Pulmonary artery endothelial cell (primary cell): ENCODE measurements at places on chromosomes 5 and 9.

- no peak for DNase-seq
Measured at GRCh38 chr5:142358121-142358520, 33.3 kb upstream of the SPRY4 start.

- no peak for DNase-seq
Measured at GRCh38 chr9:24044576-24044975, 218.5 kb upstream of the ELAVL2 start.

- DNase-seq, result no peak
Measured at GRCh38 chr5:90557391-90557790, 1.2 kb upstream of the ADGRV1 start.

DNA sequence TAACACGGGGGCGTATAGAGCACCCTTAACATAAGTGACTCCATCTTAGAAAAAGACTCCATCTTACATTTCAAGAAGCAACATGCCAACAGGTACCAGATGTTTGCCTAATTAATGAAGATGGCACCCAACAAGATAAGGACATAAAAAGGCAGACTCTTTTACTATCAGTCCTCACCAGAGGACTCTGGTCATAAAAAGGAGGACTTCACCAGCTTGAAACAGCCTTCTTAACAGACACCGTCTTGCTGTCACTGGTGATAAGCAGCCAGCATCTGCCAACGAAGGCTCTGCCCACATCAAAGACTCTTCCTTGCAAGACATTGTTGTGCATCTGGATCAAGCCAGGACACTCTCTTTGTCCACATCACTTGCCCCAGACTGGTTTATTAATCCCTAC lies 80.3 kb downstream of the S1PR3 start:
- no peak for DNase-seq

GRCh38 chr5:8329773-8330172 lies 460.8 kb downstream of the MTRR start:
- no peak for DNase-seq

DNA sequence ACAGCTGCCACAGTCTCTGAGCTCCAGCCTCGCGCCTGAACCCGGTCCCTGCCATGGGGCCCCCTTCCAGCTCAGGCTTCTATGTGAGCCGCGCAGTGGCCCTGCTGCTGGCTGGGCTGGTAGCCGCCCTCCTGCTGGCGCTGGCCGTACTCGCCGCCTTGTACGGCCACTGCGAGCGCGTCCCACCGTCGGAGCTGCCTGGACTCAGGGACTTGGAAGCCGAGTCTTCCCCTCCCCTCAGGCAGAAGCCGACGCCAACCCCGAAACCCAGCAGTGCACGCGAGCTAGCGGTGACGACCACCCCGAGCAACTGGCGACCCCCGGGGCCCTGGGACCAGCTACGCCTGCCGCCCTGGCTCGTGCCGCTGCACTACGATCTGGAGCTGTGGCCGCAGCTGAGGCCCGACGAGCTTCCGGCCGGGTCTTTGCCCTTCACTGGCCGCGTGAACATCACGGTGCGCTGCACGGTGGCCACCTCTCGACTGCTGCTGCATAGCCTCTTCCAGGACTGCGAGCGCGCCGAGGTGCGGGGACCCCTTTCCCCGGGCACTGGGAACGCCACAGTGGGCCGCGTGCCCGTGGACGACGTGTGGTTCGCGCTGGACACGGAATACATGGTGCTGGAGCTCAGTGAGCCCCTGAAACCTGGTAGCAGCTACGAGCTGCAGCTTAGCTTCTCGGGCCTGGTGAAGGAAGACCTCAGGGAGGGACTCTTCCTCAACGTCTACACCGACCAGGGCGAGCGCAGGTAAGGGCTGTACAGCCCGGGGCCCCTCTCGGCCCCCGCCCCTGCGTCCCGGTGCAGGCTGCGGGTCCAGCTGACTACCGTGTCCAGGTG lies 509 bp downstream of the LVRN start:
- no peak for DNase-seq

DNA sequence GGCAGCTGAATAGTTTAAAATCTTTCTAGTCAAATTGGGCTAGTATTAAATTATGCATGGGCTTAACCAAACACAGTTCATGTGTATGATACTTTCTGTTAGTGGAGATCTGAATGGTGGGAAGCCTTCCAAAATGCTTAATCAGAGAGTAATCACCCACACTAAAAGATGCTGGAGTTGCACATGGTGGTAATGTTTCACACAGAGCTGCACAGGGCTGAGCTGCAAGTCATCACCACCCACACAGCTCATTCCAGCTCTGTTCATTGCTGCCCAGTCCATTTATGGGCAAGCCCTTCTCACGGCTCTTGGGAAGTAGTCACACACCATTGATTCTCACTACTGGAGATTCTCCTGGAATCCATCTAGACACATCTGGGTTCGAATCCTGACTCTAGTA lies 351.5 kb upstream of the KCNN2 start:
- DNase-seq, result no peak

DNA sequence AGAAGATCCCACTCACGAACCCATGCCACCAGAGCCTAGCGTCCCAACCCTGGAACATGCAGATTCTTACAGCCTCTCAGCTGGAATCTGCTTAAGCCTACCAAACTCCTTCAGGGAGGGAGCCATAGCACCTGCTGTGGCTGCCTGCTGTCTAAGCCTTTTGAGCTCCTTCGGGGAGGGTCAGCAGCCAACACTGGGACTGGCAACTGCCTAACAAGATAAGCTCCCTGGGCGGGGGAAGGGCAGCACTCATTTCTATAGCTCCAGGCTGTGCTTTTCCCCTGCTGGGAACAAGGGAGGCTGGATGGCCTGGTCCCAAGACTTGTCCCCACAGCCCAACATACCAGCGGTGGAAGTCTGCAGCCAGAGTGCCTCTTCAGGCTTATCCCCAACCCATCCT lies 199.1 kb upstream of the OR13F1 start:
- no peak for DNase-seq

- no peak for DNase-seq
Measured at GRCh38 chr5:88094906-88095496, 173.6 kb downstream of the TMEM161B start.

GRCh38 chr5:164475339-164475977 lies 970.0 kb downstream of the MAT2B start:
- DNase-seq, result peak; percentile 15

DNA sequence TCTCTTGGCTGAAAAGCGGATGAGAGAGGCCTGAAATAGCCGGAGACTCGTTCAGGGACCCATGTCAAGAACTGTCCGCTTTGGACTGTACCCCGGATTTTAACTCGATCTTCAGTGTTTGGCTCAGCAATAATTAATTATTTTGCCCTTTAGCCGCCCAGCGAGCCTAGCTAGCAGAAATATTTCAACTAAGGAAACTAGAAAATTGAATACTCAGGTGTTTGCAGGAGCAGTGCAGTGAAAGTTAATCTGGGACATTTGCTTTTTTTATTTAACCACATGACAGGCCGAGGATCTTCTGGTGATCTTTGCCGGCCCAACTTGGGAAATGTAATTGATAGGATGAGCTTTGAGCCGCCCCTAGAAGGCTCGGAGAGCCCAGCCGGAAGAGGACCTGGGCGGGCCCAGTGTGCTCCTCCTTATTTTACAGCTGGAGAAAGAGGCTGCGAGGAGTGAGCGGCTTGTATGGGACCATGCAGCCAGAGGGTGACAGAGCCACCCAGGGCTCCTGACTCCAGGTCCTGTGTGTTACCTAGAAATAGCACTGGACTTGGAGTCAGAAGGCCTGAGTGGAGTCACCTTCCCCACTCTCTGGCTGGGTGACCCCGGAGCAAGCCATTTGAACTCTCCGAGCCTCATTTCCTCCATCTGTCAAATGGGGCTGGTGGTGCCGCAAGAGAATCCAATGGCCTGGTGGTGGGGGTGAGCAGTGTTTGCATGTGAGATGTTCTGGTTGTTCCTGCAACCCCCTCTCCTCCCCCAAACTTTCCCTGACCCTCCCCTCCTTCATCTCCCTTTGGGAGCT lies 2.4 kb downstream of the PPARGC1B start:
- no peak for DNase-seq

DNA sequence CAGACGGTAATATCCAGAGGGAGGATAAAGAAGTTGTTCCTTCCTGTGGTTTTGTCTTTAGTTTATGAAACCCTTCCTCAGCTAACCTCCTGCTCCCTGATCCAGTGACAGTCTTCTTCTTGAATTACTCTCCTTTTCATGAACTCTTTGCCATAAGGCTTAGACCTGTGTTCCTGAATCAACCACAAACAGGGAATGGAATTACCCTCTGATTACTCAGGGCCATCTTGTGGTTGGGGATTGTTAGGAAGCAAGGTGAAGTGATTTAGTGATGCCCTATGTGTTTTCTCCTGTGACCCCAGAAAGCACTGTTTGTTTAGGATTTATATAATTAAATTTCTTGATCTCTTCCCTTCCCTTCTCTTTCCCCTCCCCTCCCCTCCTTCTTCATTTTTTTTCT lies 409.1 kb downstream of the TAF11L14 start:
- no peak for DNase-seq

DNA sequence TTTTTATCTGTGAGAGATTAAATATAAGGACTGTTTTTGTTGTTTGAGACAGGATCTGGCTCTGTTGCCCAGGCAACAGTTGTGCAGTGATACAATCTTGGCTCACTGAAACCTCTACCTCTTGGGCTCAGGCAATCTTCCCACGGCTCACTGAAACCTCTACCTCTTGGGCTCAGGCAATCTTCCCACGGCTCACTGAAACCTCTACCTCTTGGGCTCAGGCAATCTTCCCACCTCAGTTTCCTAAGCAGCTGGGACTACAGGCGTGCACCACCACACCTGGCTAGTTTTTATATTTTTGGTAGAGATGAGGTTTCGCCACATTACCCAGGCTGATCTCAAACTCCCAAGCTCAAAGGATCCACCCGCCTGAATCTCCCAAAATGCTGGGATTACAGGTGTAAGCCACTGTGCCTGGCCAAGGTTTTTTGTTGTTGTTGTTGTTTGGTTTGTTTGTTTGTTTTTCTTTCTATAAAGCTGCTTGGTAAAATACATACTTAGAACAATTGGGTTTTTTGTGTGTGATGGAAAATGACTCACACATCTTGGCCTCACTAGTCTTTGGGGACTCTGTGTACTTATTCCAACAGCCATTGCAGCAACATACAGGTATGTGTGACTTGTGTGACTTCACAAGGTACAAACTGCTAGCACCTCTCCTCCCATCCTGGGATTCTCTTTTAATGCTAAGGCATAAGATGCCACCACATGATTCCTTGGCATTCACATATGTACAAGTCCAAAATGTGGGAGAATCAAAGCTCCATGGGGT lies 36.5 kb upstream of the RASA1 start:
- DNase-seq, result no peak

DNA sequence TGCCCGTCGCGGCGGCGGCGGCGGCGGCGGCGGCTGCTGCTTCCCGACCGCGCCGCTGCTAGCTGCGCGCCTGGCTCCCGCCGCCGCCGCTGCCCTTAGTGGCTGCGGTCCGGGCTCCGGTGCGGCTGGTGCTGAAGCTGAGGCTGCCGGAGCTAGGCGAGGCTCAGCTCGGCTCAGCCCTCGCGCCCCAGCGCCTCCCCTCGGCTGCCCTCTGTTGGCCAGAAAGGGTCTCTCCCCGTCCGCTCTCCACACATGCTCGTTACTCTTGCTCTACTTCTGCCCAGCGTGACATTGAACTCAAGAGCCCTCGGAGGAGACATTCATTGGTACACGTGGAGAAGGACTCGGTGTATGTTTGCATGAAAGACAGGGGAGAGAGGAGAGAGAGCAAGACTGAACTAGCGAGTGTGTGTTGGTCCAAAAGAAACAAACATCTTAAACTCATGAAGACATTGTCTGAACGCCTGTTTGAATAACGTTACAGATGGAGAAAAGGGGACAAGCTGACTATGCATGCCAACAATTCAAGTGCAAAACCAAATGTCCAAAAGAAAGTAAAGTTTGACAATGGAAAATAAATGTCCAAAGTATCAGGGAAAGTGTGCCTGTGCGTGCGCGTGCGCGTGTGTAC lies at the start of gene HCN1:
TSS of gene HCN1 (minus strand) at position 175 of the 631 bp plus-strand sequence.
- DNase-seq, result peak; percentile 22

- DNase-seq, result no peak
Measured at GRCh38 chr5:35145691-35146317, 84.5 kb downstream of the PRLR start.

GRCh38 chr9:91776409-91777291 lies 173.4 kb downstream of the ROR2 start:
- no peak for DNase-seq

DNA sequence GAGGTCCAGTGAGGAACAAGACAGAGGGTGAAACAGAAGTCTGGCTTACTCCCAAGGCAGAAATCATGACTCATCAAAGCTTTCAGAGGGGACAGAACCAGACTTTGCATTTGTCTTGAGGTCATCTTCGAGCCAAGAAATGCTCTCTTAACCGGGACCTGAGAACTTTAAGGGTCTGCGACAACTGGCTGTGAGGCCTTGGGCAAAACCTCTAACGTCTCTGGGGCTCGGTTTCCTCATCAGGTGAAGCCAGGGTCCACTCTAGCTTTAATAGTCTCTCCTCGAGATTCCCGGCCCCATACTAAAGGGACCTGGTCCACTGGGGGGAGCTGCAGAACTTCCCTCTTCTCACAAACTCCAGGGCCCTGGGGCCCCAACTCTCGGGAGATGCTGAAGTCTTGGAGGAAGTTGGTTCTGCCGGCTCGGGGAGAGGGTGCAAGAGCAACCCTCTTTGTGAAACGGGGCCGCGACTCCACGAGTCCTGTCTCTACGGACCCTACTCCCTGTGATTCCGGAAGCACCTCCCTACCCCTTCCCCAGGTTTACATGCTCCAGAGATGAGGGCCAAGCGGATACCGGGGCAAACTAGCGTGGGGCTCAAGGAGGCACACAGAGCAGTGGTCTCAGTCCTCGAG lies 2.6 kb downstream of the GLIS3 start:
- peak; percentile 43 for DNase-seq

DNA sequence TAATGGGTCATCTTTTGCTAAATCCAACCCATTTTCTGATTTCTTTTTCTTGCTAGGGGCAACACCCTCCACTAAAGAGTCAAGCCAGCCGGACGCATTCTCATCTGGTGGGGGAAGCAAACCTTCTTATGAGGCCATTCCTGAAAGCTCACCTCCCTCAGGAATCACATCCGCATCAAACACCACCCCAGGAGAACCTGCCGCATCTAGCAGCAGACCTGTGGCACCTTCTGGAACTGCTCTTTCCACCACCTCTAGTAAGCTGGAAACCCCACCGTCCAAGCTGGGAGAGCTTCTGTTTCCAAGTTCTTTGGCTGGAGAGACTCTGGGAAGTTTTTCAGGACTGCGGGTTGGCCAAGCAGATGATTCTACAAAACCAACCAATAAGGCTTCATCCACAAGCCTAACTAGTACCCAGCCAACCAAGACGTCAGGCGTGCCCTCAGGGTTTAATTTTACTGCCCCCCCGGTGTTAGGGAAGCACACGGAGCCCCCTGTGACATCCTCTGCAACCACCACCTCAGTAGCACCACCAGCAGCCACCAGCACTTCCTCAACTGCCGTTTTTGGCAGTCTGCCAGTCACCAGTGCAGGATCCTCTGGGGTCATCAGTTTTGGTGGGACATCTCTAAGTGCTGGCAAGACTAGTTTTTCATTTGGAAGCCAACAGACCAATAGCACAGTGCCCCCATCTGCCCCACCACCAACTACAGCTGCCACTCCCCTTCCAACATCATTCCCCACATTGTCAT lies 72.0 kb downstream of the NUP214 start:
- DNase-seq, result no peak

DNA sequence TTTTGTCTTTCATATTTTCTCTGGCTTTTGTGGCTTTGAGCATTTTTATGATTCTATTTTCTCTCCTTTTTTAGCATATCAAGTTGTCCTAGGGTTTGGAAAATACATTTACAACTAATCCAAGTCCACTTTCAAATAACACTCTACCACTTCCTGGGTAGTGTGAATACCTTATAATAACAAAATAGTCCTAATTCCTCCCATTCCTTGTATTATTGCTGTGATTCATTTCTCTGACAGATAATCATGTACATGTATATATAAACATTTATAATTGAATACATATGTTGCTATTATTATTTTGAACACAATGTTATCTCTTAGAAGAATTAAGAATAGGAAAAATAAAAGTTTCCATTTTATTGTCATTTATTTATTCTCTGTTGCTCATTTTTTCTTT lies 14.9 kb upstream of the ADAM19 start:
- DNase-seq, result no peak
